Iris pigment epithelial cell (primary cell): ENCODE measurements at places on chromosomes 5 and 9.

GRCh38 chr9:35380039-35380438 lies 109.9 kb upstream of the RUSC2 start:
- DNase-seq: no peak

DNA sequence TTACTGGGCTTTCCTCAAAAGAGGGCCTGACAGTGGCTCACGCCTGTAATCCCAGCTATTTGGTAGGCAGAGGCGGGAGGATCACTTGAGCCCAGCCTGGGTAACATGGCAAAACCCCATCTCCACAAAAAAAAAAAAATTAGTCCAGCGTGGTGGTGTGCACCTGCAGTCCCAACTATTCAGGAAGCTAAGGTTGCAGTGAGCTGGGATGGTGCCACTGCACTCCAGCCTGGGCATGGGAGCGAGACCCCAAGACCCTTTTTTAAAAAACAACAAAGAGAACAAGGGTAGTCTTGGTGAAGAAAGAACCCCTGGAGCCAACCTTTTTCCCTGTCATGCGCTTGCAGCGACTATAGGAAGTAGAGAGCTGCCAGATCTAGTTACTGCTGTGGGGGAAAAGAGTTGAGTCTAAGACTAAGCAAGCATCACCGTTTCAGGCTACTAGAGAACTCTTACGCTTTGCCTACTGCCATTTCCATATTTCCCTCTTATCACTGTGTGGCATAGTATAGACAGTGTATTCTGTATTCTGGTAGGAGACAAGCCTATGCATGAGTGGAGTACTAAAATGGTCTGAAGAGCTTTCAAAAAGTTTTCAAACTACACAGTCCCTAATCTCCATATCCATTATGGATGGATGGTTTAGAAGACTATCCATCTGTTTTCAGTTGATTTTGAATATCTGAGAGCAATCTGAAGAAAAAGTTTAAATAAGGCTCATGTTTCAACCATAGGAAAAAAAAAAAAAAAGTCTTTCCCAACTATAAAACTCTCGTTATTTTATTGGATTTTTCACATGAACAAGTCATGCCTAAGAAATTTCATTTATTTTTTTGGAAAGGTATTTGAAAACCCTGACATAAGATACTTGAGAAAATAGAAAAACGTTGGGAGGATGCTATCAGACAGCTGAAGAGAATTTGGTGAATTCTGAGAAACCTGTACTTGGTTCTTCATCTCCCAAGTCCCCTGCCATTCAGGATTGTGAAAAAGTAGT lies 2.6 kb downstream of the C9orf40 start:
- DNase-seq: no peak

DNA sequence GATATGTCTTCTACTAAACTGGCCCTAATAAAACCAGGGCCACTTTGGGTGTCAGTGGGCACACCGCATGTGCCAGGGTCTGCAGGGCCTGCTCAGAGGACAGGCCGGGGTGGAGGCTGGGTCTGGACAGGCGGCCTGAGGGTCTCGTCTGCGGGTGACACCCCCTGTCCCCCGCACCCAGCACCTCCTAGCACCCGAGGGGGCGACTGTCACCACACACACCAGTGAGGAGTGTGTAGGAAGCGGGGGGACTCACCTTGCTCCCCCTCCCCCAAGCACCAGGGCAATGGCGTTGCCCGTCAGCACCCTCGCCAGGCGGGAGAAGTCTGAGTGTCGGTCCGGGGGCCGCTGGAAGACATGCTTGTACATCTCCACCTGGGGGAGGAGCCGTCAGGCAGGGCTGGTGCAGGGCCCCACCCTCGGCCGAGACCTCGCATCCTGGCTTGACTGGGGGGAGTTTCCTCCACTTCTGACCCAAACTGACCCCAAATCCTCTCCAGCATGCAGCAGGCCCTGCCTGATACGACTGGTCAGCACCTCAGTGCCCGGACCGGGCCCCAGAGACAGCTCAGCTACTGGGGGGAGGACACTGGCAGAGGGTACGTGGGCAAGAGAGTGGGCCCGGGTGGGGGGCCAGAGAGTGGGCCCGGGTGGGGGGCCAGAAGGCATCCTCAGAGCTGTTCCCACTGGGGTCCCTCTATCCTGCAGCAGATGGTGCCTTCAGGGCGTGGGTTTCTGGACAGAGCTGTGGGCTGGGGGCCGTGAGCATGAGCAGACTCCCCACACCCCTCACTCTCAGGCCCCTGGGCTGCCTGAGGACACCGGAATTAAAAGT lies 18.9 kb upstream of the NSMF start:
- DNase-seq: no peak

DNA sequence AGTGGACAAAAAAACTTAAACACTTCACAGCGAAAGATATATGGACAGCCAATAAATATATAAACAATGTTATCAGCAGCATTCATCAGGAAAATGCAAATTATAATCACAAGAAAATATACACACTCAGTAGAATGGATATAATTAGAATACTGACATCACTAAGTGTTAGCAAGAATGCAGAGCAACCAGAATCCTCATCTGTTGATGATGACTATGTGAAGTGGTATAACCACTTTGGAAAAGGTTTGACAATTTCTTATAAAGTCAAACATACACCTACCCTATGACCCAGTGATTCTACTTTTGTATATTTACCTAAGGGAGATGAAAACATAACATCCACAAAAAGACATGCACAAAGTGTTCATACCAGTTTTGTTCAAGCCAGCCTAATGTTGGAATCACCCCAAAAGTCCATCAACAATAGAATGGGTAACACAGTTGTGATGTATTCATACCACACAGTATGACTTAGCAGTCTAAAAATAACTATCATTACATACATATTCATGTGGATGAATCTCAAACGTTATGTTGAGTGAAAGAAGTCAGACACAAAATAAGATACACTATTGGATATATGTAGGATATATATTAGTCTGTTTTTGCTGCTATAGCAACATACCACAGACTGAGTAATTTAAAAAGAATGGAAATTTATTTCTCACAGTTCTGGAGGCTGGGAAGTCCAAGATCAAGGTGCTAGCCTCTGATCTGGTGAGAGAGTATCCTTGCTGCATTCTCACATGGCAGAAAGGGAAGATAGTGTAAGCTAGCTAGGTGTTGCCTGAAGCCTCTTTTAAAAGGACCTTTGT lies 148.8 kb upstream of the ADAMTSL1 start:
- no peak for DNase-seq

DNA sequence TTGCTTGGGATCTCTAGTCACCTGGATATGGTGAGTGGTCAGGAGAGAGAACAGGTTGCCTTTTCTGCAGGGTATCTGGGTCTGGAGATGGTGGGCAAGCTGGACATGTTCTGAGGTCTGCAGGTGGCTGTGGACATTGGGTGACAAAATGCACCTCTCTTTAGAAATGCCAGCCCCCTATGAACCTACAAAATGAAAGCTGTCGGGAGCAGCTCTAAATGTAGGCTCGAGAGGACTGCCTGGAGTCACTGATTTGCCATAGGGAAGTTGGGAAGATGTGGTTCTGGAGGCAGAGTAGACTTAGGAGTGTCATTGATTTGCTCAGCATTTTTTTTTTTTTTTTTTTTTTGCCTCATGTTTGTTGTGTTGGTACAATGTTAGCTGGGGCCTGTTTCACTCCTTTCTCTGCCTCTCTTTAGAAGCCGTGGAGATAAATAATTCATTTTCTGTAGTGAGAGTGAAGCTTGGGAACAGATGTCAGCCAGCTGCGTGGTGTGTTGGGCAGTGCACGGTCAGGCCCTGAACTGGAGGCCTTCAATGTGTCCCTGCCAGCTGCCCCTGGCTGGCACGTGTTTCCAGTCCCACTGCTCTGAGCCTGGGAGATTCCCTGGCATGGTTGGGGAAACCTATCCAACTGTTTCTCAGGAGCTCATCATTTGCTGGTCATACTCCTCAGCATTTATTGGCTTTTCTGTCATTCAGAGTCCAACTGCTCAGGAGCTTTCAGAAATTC lies 5.4 kb downstream of the RGS3 start:
- DNase-seq: no peak

DNA sequence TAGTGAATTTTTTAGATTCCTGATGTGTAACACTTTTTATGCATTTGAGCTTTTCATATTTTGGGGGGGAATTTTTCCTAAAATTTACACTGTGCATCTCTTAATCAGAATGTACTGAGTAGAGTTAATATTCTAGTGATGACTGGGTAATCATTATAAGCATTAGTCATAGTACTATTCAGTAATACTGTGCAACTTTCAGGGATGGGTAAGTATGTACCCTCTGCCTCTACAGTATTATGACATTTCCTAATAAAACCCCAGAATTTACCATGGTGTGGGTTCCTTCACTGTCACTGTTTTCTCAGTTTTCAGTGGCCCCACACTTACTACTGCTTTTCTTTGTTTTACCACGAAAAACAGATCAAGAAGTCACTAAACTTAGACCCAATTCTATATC lies 2.8 kb upstream of the CMYA5 start:
- DNase-seq: peak; percentile 9

DNA sequence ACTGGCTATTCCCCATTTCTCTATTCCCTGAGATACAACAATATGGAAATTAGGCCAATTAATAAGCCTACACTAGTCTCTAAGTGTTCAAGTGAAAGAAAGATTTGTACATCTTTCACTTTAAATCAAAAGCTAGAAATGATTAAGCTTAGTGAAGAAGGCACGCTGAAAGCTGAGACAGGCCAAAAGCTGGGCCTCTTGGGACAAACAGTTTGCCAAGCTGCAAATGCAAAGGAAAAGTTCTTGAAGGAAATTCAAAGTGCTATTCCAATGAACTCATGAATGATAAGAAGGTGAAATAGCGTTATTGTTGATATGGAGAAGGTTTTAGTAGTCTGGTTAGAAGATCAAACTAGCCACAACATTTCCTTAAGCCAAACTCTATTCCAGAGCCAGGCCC lies 256.2 kb downstream of the ZSWIM6 start:
- no peak for DNase-seq

DNA sequence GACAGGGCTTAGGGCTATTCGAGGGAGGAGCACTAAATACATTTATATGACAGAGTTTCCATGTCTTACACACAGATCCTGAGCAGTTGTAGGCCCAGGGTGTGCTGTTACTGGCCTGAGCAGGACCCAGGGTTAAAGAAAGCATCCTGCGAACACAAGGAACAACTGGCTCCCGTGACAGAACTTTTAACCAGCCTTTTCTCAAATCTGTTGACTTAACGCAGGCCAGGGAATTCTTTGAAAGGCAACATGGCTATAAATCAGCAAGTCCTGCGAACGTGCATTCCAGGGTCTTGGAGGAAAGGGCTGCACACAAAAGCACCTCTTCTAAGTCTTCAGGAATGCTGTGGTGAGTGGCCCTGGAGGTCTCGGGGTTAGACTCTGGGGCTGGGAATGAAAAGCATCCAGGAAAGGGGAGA lies 45.2 kb upstream of the ANKRD55 start:
- peak; percentile 77 for DNase-seq

DNA sequence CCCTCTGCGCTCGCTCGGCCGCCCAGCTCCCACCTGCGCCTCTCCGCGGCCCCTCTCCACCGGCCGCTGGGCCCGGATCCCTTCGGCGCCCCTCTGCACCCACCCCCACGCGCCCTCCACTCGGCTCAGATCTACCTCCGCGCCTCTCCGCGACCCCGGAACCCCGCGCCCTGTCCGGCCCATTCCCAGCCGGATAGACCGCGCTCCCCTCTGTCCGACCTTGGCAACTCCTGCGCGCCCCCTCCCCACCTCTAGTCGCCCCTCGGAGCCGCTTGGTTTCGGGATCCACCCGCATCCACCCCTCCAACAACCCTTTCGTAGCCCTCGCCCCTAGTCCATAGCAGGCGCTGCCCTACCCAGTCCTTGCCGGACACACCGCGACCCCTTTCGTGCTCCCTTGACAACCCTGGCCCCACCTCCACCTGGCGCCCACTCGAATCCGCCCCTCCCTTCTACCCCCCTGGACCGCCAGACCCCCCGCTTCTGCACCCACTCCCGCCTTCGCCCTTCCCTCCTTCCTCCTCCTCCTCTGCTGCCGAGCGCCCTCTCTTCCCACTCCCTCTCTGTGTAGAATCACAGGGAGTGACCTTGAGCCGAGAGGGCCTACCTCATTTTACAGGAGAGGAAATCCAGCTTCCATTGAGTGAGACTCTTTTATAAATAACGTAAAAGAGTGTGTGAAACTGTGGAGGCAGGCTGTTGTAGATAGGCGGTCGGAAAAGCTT lies 525 bp upstream of the AK3 start:
- peak; percentile 17 for DNase-seq

- DNase-seq: peak; percentile 5
These were observed 306.4 kb downstream of the NTRK2 start for GRCh38 chr9:84975926-84976325.

DNA sequence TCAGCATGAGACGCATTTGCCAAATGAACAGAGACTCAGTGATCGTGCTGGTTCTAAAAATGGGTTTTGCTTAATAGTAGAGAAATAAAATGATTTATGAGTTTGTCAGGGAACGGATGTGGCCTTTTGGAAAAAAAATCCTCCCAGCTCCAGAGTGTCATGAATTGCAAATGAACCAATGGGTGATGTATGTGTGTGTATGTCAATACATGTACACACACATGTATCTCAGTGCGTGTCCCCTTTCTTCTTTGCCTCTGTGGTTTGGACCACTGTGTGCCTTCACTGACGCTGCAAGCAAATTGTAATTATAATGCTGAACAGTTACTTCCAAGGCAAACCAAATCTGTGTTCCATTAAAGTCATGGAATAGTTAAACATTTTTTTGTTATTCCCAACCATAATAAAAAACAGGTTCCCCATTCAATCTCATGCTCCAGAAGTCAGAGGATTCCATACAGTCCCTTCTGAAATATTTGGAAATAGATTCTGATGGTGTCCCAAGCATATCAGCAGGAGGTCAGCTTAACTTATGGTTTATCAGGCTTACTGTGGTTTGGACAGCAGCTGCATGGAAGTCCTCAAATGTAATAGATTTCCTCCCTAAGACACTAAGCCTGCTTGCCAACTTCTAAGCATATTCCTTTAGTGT lies 630.5 kb downstream of the ACTL7B start:
- DNase-seq: no peak

DNA sequence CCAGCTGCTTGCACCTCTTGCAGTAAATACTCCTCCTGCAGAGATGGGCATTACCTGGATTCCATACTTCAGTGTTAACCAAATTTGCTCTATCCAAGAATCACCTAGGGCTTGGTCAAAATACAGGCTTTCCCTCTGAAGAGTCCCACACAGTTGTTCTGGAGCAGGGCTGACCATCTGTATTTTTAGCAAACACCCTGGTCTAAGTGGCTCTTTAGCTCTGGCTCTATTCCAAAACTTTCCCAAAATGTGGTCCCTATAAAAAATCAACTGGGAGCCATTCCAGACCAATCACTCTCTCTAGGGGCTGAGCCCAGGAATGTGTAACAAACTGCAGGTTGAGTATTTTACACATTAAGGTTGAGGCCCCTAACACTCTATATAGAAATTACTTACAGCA lies 153.7 kb downstream of the SPOCK1 start:
- DNase-seq: no peak

DNA sequence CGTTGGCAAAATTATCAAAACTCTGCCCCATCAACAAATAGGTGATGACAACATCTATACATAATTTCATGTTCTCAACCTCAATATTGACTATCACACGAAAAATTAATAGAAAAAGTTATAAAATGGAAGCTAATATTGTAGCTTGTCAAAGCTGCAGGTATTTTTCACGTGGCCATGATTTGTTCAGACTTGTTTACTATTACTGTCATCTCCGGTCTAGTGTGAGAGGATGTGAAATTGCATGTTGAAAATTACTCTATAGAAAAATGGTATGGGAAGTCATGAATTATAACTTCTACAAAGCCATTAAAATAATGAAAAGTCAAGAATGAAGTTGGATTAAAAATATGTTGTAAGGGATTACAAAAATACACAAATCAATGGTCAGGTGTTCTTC lies 385.8 kb downstream of the PTPRD start:
- no peak for DNase-seq

GRCh38 chr9:34010979-34011378 lies 37.7 kb downstream of the UBAP2 start:
- peak; percentile 8 for DNase-seq
